Ascending aorta (tissue), 2 donors: ENCODE measurements at places on chromosomes 16 and 17.

GRCh38 chr16:47779201-47780016 lies 318.3 kb downstream of the PHKB start:
- DNase-seq: no peak

DNA sequence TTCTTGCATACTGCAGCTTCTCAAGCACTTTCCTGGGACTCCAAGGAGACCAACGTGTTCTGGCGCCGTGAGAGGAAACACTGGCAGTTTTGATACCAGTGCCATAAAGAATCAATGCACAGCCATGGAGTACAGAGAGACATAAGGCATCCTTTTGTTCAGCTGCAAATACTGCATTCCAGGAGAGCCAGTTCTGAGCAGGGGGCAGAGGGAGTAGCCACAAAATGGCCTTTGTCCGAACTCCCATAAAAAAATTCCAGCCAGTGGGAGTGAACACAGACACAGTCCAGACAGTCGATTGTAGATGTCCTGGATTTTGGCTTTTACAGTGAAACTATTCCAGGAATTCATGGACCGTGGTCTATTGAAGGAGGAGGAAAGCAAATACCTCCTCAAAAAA lies 36.2 kb upstream of the TEKT3 start:
- DNase-seq: no peak

DNA sequence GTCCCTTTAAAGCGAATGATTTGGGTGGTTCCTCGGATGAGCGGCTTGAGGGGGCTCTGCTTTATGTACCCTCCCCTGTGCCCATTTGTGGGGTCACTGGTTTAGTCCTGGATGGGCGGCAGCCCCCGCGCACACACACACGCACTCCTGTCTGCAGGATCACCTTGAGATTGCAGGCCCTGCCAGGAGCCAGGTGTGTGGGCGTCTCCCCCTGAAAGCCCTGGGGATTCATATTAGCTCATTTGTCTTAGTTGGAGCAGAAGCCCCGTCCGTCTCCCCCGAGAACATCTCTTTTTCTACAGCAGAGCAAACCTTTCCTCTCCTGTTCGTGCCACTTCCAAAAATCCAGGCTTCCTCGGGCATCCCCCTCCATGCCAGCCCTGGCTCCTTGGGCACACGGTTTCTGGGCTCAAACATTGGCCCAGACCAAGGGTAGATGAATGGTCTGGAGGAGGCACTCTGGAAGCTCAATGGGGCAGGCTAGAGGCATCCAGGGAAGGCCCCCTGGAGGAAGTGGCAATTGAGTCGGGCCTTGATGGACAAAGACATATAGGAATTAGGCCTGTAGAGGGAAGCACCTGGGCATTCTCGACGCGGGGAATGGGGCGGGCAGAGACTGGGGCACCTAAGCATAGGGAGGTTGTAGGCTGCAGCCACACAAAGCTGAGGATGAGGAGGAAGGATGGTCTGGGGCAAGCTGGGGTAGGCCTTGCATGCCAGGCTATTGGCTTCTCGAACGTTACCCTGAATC lies 218.5 kb upstream of the GSE1 start:
- DNase-seq: no peak

GRCh38 chr16:50124769-50125168 lies 28.3 kb upstream of the TENT4B start:
- DNase-seq: no peak

DNA sequence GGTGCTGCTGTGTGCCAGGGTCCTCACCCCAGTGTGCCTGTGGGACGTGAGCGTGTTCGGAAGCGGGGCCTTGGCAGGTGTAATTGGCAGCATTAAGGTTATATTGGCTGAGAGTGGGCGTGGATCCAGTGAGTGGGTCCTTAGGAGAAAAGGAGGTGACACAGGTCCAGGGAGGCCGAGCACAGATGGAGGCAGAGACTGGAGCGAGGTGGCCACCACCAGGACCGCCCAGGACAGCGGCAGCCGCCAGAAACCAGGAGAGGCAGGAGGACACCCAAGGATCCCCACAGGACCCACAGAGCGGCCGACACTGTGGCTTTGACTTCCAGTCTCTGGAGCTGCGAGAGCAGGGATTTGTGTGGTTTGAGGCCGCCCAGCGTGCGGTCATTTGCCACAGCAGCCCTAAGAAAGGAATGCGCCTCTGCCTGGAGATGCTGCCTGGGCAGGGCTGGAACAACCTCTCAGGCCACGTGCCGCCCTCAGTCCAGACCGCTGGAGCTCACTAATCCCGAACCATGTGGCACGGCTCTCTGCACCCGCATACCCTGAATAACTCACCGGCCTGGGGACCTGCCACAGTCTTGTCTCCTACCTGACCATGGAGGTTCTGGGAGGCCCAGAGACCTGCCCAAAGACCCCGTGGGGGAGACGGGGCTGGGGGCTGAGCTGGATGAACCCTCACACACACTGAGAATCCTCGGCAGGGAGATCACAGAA lies 45.4 kb downstream of the SOX8 start:
- no peak for DNase-seq

DNA sequence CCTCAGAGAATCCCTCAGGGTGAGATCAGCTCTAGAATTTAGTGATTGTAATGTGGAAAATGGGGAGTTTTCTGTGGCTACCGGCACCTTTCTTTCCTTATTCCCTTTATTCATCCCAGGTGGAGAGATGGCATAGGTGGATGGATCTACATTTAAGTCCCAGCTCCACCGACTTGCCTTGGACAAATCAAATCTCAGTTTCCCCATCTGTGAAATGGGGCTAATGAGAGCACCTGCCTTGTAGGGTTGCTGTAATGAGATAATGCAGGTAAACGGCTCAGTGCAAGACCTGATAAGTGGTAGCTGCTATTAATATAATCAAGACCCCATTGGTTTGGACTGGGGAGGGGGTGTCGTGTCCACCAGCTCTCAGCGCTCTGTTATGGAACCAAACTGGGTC lies 40.5 kb downstream of the OTOA start:
- DNase-seq: no peak

- no peak for DNase-seq
Observed at GRCh38 chr17:68054296-68054900, 18.9 kb downstream of the KPNA2 start.

GRCh38 chr17:73560661-73561060 lies 83.6 kb downstream of the SDK2 start:
- no peak for DNase-seq

DNA sequence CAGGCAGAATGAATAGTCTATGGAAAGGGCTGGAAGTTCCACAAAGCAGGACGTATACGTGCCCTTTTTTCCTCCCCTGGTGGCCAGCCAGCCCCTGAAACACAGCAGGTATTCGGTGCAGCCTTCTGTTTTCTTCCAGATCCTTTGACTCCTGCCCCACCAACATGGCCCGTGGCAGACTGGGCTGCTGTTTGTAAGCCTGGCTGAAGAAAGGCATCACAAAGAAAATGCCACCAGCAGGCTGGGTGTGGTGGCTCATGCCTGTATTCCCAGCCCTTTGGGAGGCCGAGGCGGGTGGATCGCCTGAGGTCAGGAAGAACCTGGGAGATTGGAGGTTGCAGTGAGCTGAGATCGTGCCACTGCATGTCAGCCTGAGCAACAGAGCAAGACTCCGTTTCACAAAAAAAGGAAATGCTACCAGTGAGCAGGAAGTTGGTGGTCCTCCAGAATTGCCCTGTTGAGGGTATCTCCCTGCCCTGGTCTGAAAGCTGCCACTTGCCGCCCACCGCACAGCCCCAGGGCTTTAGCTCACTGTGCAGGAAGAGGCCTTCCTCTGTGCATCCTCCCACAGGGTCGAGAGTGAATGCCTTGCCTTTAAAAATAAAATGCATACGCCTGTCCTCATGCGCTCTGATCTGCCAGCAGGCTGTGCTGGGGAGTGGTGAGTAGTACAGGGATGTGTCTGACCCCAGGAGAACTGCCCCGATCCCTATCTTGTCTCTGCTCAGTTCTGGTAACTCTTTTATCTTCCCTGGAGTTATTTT lies 587.7 kb downstream of the MAF start:
- no peak for DNase-seq

- no peak for DNase-seq
Observed at GRCh38 chr17:80616705-80617104, 72.1 kb downstream of the RPTOR start.

- no peak for DNase-seq
Observed at GRCh38 chr17:17606416-17607000, 15.0 kb upstream of the PEMT start.

DNA sequence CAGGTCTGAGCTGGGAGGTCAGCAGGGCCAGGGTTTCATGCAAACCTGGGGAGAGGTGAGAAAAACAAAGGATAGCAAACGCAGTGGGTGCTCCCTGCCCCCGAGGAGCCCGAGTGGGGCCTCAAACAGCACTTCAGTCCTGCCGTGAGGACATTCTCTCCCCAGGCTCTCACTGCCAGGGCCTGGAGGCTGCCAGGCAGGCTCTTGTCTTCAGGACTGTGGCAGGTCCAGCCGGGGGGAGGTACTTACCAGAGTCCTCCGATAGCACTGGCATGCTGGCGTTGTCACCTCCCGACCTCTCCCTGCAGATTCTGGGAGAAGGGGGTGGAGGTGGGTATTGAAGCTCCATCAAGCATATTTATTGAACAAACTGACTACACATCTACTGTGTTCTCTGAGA lies 1.3 kb downstream of the MPP3 start:
- no peak for DNase-seq

DNA sequence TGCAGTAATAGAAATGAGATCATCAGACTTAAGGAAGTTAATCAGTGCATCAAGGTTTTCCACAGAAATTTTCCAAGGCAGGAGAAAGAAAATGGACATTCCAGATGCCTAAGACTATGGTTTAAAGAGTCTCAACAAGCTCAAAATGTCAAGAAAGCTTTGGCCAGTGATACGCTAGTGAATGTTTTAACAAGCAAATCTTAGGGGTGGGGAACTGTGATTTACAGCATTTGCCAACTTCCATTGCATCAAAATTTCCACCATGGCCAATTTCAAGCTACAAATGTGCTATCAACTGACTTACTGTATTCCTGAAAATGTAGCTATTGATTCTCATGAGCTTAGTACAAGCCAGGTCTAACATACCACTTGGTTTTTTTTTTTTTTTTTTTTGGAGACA lies 82.4 kb upstream of the CLEC3A start:
- no peak for DNase-seq

- no peak for DNase-seq
Observed at GRCh38 chr16:85986931-85987749, 88.2 kb downstream of the IRF8 start.

DNA sequence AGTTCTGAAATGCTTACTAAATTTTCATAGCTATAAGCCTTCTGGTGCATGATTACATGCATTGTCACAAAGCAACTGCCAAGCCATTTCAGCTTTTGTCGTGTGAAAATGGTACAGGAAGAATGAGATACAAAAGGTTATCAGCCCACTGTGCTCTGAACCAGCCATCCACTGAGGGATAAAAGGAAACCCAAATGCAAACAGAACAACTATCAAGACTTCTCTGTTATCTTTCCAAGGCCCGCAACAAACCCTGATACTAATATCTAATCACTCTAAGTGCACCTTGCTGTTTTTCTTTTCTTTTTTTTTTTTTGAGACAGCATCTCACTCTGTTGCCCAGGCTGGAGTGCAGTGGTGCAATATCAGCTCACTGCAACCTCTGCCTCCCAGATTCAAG lies 109.0 kb downstream of the FTO start:
- no peak for DNase-seq

DNA sequence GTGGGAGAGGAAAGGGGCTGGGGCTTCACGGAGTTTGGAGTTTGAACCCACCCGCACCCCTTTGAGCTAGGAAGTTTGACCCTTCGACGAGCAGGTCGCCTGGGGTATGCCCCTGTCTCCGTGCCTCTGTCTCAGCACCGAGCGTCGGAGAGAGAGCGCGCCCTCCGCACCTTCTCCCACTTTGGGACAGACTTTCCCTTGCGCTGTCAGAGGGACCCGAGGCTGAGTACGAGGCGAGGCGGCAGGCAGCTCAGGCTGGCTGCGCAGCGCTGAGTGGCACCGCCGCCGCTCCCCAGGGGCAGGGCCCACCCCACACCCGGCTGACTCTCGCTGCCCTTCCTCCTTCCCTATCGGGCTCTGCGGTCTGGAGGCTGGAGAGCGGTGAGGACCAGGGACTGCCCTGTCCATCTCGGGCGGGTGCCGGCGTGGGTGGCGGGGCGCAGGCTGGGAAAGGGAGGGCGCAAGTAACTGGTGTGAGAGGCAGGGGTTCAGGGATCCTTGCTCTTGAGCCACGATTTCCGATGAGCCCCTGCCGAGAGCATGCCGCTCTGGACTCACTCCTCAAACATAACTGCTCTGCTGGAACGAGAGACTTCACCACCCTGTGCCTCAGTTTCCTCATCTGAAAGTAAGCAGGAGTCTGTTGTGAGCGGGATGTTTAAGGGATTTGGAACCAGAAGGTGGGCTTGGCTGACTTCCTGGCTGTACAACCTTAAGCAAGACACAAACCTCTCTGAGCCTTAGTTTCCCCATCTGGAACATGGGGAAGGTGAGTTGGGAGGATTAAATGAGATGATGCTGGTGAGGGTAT lies 981 bp downstream of the BEAN1 start:
- no peak for DNase-seq

DNA sequence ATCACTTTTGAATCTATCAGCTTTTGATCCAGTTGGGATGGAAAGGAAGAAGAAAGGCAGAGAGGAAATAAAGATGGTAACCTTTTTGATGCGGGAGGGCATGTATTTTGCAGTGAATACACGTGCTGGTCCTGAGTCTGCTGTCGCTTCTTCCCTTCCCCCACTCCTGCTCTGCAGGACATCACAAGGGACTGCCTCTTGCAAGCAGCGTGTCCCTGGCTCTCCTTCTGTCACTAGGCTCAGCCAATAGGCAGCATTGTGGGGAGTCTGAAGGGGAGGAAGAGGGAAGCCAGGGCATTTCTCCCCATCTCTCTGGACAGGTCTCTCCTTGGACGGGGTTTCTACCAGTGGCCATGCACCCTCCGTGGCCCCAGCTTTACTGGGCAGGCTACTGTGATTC lies 15.7 kb upstream of the WFDC1 start:
- no peak for DNase-seq

DNA sequence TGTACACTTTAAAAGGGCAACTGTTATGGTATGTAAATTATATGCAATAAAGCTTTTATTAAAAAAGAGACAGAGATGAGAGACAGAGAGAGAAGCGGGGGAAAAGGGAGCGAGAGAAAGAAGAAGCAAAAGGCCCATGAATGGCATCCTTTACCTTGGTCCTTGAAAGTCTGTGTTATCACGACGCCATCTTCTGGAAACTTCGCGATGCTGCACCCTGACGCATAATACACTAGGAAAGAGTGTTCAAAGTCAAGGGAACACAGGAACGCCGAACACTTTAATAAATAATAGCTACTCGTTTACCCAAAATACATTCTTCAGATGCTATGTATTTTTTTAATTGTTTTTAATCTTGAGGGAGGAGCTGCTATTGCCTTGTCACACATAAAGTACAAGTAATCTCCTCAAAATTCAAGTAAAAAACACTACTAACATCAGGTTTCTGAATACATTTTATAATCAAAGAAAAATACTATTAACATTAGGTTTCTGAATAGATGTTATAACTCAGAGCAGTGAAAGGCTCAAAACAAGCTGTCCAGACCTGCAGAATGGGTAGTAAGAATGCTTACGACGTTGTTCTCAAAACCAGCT lies 23.0 kb upstream of the SLC38A8 start:
- DNase-seq: no peak

- DNase-seq: peak; percentile 84
Observed at GRCh38 chr16:10385725-10386516, at the start of gene ATF7IP2. ATF7IP2 (plus strand) TSS chr16:10386061; CDS start chr16:10430621, 44,560 bp downstream.

- DNase-seq: no peak
Observed at GRCh38 chr16:12245921-12246720, 269.6 kb downstream of the SNX29 start.
